ENCODE measurements at places on chromosomes 1 and 21.

- no peak for DNase-seq
These were observed 55.4 kb downstream of the NPHP4 start for GRCh38 chr1:5936621-5937372.

DNA sequence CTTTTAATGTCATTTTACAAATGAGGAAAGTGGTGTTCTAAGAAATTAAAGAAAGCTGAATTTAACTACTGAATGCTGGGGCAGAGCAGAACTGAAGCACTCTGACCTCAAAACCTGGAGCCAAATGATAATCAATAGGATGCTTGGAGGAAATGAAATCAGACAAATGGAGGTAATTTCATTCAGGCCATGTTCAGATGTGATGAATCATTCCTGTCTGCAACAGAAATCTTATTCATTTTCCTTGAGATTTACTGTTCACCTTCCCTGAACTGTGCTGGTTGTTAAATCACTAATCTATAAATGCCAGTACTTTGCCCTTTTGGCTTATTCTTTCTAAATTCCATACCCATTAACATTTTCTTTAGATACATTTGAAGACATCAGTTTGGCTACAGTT, 85.6 kb upstream of the SNX7 start:
- no peak for DNase-seq

DNA sequence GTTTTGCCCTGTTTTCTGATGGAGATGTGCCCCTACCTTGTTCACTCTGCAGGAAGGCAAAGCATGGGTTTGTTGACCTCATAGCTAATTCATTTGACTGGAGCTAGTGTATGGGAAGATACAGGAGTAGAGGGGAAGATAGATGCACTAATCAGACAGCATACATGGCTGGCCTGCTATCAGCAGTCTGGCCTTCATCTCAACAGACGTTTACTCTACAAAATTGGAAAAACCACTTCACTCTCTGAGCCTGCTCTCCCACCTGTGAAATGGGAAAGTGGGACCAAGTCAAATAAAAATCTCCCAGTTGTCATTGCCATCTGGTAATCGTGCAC, 235.2 kb upstream of the RAB4A start:
- DNase-seq: no peak

DNA sequence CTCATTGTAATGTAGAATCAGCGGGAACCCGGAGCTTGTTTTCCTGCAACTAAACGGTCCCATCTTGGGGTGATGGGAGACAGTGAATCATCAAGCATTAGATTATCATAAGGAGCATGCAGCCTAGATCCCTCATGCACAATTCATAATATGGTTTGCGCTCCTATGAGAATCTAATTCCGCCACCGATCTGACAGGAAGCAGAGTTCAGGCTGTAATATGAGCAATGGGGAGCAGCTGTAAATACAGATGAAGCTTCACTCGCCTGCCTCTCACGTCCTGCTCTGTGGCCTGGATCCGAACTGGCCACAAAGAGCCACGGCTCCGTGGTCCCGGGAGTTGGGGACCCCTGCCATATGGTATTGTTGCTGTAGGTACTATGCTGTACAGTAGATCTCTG, 1.6 kb downstream of the IFI44 start:
- peak; percentile 14 for DNase-seq

DNA sequence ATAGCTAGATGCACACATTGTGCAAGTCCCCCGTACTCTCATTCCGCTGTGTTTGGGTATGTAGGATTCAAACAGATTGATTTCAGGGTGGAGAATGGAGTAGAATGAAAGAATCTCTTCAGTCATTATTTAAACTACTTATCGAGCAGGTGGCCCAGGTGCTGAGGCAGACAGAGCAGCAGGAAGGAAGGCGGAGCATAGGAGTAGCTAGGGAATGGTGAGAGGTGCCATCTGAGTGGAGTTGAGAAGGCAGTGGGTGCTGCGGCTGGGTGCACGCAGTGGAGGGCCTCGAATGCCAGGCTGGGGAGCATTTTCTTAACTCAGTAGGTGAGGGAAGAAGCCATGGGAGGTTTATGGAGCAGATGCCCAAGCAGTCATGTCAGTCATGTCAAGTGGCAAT, 45.2 kb upstream of the CD101 start:
- DNase-seq: no peak

DNA sequence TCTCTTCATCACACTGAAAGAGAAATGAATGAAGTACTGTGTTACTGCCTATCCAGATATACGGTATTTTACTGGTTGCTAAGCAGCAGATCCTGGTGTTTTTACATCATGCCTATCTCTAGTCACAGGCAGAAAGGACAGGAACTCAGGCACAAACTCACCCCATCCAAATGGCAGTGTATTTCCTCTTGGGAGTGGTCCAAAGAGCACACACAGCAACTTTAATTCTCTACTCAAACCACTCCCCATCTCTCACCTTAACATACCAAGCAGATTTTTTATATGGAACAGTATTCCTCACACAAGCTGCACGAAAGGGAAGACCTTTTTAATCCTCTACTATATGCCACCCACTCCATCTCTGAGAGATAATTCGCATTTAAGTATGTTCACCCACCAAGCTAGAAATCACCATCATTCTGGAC, 27.3 kb downstream of the EIF4G3 start:
- no peak for DNase-seq

- DNase-seq: no peak
These were observed 50.5 kb upstream of the GADD45A start for GRCh38 chr1:67634396-67634935.

DNA sequence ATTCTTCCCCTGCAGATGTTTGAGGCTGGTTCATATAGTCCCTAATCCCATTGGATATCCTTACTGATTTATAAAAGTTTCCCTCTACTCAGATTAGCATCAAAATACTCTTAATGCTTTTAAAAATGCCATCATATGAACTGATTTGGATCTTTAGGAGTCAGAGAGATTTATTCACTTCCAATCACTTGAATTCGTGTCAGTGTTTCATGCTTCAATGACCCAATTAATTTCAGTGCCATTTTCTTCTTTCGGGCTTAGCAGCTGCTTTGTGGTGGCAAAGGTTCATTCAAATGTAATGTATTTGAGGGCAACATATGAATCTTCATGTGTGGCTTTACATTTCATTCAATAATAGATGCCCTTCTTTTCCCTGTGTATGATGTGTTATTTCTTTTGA, 2.2 kb upstream of the TSEN15 start:
- no peak for DNase-seq

DNA sequence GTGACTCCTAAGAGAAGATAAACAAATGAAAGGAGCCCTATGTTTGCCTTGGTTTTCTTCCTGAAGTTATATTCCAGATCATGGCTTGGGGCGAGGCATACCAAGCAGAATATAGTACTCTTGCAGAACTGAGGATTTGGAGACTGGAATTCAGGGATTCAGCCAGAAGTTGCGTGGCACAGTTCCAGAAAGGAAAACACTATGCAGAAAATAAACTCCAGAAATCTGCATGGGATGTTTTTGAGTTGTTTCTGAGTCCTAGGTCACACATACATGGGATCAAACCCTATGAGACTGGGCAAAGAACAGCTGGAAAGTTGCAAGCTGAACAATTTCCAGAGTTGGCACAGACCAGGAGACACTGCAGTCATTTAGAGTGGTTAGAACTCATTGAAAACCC, 42.9 kb upstream of the IFFO2 start:
- DNase-seq: no peak

DNA sequence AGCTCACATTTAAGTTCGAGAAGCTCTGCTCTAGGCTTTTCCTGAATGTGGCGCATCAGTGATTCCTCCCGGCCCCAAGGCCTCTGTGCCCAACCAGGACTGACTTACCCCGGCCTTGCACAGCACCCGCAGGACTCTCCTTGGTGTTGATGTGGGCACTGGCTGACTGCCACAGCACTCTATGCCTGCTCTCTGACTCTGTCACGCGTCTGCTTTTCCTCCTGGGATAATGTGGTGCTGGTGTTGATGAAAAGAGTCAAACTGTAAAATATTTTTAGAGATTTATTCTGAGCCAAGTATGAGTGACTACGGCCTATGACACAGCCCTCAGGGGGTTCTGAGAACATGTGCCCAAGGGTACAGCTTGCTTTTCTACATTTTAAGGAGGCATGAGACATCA, 15.5 kb upstream of the SLC2A5 start:
- DNase-seq: no peak

- DNase-seq: no peak
These were observed 24.9 kb downstream of the MT1HL1 start for GRCh38 chr1:236979149-236979900.

GRCh38 chr1:170483051-170483450, 48.9 kb upstream of the GORAB start:
- no peak for DNase-seq

- DNase-seq: no peak
These were observed 66.5 kb upstream of the NBL1 start for GRCh38 chr1:19577561-19577960.

GRCh38 chr1:59128239-59128736, 168.6 kb upstream of the FGGY start:
- DNase-seq: no peak

Data from activated effector memory CD4-positive, alpha-beta T cell treated with Interleukin-2 at 50 U/mL for 16 hours (primary cell).